ENCODE measurements at places on chromosomes 2 and 18.
A peak's percentile ranks its signal among the peaks of the same experiment; 100 is the strongest.

DNA sequence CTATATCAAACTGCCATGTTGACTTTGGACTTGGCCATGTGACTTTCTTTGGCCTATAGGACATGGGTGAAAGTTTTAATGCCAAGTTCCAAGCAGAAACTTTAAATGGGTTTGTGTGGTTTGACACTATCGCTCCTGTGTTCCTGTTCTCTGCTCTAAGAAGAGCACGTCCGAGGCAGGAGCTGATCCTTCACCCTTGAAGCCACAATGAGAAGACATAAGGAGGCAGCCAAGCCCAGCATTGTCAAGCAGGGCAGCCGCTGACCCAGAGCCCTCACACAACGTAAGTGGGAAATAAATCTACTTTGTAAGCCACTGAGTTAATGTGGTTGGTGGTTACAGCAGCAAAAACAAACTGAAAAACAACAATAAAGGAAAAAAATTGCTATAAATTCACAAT, 422.4 kb downstream of the PID1 start:
- no peak for DNase-seq

DNA sequence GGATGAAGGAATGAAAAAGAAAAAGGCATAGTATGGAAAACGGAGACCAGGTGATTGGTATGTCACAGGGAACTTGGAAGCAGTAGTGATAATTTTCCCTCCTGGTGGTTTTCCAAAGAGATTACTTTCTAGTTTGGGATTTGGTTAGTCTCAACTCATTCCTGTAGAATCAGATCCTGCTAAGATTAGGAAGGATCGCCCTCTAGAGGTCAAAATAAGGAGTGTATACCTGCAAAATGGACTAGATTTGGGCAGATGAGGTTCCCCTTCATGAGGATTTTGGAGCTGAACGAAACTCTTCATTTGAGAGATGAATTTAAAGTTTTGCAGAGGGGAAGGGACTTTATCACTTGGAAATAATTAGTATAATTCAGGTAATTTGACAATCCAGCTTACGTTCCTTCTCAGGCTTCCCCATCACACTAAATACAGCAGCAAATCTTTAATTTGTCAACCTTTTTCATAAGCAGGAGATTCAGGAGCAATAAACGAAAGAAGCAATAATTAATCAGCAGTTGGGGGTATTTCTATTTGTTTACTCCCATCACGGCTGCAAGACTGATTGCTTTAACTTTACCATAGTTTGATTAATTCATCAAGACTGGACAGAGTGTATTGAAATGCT, 65.2 kb downstream of the CCDC195 start:
- peak; percentile 72 for DNase-seq

DNA sequence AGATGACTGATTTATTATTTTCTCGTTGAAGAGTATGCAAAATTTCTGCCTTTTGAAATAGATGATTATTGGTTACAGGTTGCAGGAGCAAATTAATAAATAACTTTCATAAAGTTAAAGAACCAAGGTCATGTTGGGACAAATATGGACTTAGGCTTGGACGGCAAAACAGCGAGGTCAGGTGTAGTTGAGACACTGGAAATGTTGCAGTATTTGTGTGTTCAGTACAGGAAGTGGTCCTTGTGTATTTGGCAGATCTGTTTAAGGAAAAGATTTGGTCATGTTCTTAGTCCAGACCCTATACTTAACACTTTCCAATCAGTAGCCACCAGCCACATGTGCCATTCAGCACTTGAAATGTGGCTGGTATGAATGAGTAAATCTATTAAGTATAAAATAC, 486.5 kb downstream of the TDRD15 start:
- no peak for DNase-seq

- no peak for DNase-seq
Measured at GRCh38 chr2:119197126-119197405, 26.6 kb upstream of the STEAP3 start.

- no peak for DNase-seq
Measured at GRCh38 chr2:113137827-113138226, 10.4 kb downstream of the IL1RN start.

GRCh38 chr2:188466761-188467160, 175.1 kb downstream of the GULP1 start:
- DNase-seq, result no peak

- no peak for DNase-seq
Measured at GRCh38 chr2:128245813-128246212, 72.9 kb downstream of the HS6ST1 start.

DNA sequence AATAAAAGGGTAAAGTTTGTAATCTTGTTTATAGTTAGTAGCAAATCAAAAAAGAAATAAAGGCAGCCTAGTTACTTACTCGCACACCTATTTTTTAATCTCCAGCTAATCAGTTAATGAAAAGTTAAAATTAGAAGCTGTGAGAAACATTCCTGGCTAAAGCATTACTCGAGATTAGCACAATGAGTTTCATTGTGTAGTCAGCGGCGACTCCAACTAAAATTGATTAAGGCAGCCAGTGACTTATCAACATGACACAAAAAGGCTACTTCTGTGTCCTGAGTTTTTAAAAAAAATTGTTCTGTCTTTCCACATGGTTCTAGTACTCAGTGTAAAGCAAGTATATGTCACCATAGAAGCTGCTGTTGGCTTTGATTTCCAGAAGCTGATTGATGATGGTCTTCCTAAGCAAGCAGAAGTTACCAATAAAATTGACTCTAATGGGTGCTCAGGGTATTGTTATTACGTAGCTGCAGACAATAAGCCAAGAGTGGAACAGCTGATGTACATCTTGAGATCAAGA, 159.2 kb downstream of the CPS1 start:
- DNase-seq, result no peak

GRCh38 chr2:32942793-32943485, 3.8 kb upstream of the LTBP1 start:
- no peak for DNase-seq

DNA sequence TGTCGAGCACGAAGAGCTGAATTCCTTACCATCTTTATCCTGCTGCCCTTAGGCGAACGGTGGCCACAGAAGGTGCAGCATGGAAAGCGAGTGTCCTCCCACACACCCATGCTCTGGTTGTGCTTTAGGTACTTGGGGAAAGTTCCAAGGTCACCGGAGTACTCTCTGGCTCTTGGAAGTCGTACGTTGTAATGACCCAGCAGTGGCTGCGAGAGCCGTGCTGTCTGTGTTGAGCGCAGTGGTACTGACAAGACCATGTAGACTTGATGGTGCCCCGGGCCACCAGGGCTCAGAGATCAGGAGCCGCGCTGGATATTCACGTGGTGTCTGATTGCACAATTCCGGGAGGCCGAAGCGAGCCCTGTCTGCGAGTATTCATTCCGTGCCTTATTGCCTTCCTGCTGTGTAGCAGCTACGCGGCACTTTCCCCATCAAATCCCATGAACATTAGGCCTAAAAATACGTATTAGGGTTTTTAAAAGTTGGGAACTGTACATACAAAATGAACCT, 222.0 kb downstream of the ZNF516 start:
- DNase-seq, result no peak

DNA sequence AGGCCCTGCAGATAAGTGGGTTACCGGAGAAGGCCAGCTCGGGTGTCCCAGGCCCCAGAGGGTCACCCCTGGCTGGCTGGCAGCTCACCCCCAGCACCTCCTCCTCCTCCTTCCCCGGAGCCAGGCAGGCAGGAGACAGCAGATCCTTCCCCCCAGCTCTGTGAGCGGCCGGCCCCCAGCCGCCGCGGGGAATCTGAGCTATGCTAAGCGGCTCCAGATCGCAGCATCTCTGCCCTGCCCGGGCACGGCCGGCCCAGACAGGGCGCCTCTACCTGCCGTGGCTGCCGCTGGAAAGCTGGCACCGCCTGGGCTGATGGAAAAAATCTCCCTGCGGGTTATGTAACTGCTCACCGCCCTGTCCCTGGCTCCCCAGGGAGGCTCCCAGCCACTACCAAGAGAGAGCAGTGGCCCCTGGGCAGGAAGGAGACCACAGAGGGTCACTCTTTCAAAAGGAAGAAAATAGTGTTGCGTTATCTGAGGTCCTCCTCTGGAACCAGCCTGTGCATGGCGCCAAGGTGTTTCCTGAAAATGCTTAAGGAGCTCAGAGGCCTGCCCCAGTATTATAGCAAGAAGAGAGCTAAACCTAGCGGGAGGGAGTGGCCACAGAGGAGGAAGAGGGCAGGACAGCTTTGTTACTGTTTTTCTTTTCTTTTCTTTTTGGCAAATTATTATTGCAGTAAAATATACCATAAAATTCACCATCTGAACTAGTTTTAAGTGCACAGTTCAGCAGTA, 179.0 kb downstream of the SMAD7 start:
- no peak for DNase-seq

DNA sequence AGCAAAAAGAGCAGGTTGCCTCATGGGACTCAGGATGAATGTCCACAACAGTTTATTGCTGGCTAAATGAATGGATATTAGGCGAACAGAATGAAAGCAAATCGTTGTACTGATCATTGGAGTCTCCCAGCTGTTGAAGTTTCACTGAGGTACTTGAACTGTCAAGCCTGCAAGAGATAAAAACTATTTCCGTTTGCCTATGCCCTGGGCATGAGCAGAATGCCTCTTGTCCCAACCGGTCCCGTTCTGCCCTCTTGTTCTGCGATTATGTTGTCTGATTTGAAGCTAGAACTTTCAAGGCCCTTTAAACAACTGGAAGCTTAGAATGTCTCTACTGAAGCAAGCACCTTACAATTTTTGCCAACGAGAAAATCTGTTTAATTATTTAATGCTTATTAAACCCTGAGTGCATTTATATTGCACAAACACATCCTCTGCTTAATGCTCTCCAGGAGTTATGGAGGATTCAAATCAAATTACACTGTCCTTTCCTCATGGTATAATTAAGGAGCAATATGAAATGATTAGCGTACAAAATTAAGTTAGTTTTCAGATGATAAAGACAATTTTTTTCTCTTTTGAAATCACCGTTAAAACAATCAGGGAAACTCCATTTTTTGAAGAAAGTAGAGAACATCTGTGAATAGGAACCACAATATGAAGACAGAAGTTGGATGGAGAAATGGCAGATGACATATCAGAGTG, 17.7 kb downstream of the QPCT start:
- no peak for DNase-seq

DNA sequence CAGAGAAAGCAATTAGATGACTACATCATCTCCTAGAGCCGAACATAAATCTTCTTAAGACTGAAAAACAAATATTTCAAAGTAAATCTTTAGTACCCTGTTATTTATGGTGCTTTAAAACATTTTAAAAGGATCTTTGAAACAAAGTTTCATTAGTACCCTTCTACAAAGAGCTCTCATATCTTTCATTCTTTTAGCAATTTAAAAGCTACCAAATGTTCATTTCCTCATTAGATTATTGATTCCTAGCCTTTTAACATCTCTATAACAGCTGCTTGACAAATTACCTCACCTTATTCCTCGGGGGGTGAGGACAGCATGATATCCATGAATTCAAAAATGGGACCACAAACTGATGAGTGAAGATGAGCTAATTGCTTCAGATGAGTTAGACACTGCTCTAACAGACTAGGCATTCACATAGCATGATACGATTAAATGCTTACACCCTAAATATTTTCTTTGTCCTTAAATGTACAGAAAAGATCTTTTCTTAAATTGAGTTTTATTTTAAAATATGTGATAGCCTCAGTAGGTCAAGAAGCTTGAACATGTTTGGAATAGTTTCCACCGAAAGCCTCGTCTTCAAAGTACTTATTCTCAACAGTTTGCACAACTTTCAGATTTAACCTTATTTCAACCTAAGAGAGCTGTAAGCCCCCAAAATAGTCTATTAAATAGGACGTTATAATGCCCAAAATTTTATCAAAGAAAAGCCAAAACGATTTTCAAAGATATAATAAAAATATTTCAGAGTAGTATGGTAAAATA, 2.1 kb downstream of the ATAD2B start:
- DNase-seq, result no peak

- no peak for DNase-seq
Measured at GRCh38 chr2:128320192-128320905, 1.7 kb upstream of the HS6ST1 start.
